Naive B cell (primary cell): ENCODE measurements at places on chromosomes 12 and 14. TPM values are rescaled to one million over a fixed set of nuclear protein-coding genes. Genes with fewer than 3 reads are reported as not detected.

DNA sequence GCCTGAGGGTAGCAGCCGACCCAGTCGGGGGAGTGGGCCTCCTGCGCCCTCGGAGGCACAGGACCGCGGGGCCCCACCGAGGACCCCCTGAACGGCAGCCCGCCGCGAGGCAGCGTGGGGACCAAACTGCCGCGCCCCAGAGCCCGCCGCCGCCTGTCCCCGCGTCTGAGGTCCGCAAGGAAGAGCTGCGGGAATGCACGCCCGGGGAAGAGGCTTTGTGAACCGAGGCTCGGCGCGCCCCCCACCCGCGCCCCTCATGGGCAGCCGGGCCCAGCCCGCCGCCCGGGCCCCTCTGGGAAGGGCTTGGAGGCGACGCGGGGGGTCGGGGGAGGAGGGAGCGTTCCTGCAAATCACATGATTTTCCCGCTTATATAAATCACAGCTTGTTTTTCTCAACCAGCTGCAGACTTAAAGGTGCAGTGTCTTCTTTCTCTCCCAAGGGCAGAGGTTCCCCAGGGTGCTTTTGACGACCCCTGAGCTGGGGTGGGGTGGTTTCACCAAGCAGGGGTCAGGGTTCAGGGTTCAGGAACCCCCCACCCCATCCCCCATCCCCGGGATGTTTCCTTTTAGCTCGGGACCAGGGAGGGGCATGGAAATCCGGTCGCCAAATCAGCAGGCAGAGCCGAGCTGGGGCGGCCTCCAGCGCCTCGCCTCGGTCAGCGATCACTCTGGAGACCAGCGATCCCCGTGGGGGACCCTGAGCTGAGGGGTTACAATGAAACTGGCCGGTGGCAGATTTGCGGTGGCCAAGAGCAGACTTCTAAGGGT lies 44.7 kb upstream of the ATP23 start:
- no peak for DNase-seq

GRCh38 chr12:62659453-62660295 lies 193.0 kb downstream of the MON2 start:
- DNase-seq: no peak

DNA sequence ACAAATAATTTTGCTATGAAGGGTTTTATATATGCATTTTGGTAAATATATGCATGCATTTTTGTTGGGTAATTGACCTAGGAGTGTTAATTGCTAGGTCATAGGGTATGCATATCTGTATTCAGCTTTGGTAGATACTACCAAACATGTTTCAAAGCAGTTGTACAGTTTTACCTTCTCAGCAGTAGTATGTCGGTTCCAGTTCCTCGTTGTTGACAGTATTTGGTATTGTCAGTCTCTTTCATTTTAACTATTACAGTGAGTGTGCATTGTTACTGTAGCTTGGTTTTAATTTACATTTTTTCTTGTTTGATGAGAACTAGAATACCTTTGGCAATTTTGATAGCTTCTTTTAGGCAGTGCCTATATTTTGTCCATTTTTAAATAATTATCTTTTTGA lies 98.9 kb downstream of the ARID2 start:
- no peak for DNase-seq

The KRT82 gene
- not detected for polyA plus RNA-seq

DNA sequence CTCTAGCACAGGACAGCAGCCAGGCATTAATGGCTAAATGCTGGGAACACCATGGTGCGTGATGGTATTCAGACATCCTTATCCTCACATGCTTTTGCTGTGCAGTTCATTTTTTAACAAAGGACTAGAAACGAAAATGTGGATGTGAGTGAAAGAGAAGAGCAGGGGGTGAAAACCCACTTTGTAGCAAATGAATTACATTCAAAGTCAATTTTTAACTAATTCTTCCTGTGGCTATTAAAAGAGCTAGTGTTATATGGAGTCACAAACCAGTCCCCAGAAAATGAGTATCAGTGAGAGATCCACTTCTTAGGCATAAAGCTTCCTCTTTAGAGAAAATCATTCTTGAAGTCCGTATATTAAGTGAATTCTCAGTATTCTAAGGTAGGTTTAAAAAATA lies 592.0 kb upstream of the LMO3 start:
- no peak for DNase-seq

The OR6C76 gene
- polyA plus RNA-seq: not detected

The SYNDIG1L gene
- polyA plus RNA-seq: not detected

GRCh38 chr14:68791078-68791901 lies 1.6 kb downstream of the ZFP36L1 start:
- DNase-seq: no peak

GRCh38 chr12:130137040-130138018 lies 24.9 kb upstream of the FZD10 start:
- DNase-seq: no peak

GRCh38 chr12:112285600-112286401 lies 96.4 kb downstream of the HECTD4 start:
- no peak for DNase-seq

DNA sequence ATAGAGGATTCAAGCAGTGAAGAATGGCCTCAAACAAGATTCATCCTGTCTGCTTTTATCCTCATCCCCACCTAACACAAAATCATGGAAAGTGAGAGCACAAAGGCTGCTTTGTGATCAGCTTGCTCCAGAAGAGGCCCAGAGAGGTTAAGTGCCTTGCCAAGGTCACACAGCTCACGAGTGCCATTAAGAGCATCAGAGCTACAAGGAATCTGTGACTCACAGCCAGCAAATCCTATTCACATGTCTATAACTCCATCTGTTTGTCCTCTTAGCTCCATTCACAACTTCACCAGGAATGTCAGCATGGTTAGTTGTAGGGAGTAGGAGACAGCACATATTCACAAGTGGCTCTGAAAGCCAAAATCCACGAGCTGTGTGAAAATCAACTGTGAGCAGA lies 79.8 kb downstream of the TTC9 start:
- DNase-seq: no peak

DNA sequence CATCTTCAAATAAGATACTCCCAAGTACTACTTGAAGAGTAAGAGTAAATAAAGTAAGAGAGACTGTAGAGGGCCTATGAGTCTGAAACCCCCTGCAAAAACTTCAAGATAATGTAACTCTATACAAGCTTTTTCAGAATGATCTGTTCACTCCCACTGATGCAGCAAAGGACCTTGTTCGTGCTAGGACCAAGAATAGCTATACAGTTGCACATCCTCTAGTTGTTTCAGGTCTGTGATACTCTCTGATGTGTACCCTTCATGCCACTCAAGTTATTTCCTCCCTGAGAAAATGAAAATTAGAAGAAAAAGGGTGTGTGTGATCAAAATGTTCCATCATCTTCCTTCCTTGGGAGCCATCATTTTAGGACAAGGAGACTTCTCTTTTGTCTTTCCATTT lies 204.4 kb downstream of the ALX1 start:
- DNase-seq: no peak

The TSPAN8 gene
- polyA plus RNA-seq: 2.8 TPM

The EXOC3L4 gene
- not detected for polyA plus RNA-seq
